ENCODE measurements at places on chromosomes 5 and 9. TPM values are rescaled to one million over a fixed set of nuclear protein-coding genes. Genes with fewer than 3 reads are reported as not detected.

- H3K27me3 ChIP-seq: peaks cover 51% of the 10 kb centered on the region
- DNase-seq: no peak
- peaks cover 5% of the 10 kb centered on the region for H3K4me1 ChIP-seq
- no peak overlapping the region for H3K4me3 ChIP-seq
These were observed 10.7 kb downstream of the LMX1B start for GRCh38 chr9:126624479-126624826.

DNA sequence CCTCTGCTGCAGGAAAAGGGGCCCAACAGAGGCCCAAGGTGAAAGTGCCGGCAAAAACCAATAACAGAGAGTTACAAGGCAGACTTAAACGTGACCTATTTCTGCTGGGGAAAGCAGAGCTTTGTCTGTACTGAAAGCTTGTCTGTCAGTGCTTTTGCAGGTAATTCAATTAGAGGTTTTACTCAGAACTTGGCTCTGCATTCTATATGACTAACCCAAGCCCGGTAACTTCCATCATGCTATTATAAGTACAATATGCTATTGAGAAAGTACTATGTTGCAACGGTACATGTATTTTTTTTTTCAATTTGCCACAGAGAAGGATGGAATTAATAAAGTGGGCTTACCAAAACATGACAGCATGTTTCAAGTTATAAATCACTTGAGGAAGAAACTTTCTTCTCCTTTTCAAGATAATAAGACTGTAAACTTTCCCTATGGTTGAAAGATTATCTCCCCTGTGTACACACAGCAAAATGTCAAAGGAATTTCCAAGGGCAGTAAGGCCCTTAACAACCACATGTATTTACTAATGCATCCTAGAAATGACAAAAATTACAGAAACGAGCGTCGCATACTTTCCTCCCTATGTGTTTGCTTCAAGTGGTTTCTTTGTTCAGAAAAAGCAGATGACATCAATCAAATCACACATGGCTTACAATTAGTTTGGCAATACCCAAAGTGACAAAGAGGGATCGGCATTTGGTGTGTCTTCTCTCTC lies 282.4 kb downstream of the EFNA5 start:
- H3K4me3 ChIP-seq: peak overlapping the region; percentile 95
- peaks cover 41% of the 10 kb centered on the region for H3K4me1 ChIP-seq
- peak; percentile 63 for DNase-seq
- no peaks in the 10 kb centered on the region for H3K27me3 ChIP-seq
- no peaks in the 10 kb centered on the region for H3K36me3 ChIP-seq

DNA sequence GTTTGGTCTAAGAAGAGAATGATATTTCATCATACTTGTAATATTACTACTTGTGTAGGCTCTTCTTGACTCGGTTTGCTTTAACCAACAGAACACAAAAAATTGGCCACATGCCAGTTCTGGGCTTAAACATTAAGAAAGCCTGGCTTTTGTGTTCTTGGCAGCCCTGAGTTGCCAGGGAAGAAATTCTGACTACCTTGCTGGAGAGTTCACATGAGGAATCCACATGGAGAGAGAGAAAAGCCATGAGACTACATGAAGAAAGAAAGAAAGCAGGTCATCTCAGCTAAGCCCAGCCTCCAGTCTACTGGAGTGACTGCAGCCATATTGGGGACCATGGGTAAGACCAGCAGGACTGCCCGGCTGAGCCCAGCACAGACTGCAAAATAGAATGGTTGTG lies 524.8 kb downstream of the RAB3C start:
- H3K4me3 ChIP-seq: no peak overlapping the region
- H3K27ac ChIP-seq: peak overlapping the region; percentile 9
- no peak for DNase-seq
- peaks cover 19% of the 10 kb centered on the region for H3K4me1 ChIP-seq
- H3K27me3 ChIP-seq: no peaks in the 10 kb centered on the region
- H3K36me3 ChIP-seq: peaks cover 4% of the 10 kb centered on the region

DNA sequence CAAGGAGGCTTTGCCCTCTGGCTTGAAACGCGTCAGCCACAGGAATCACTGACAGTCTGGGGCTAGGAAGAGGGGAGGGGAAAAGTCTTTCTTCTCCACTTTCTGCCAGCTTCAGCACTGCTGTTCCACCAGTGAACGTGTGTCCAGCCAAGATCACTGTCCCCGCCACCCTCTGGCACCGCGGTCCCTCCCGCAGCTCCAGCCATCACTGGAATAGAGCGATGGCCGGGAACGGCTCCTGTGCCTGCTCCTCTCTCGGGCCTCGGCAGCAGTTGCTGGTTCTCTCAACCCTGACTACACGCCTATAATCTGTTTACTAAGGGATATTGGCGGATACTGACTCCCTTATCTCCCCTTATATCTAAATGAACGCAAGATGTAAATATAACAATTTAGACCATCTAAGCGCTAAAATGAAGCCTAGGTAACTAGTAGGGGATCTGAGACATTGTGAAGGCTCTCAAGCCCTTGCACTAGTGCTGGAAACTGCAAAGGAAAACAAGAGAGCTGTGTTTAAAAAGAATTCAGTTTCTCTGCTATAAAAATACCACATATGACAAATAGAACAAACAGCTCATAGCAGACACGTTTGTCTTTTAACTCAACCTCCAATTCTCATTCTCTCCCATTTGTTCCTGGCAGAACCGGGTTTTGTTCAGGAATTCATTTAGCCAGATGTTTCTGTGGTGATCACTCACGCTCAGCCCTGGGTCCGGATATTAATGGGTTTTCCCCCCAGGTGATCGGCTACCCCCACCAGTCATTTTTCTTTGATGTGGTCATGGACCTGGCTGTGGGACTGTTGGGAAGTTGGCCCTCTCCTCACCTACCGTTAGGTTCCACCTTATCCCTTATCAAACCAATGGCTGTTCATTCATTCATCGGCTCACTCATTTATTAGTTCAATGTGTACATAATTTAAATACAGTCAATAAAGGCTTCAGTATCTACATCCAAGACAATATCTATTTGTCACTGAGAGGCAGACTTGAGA lies 149.8 kb downstream of the MED10 start:
- H3K27ac ChIP-seq: no peak overlapping the region
- no peaks in the 10 kb centered on the region for H3K36me3 ChIP-seq
- DNase-seq: no peak
- peaks cover 5% of the 10 kb centered on the region for H3K27me3 ChIP-seq
- H3K4me1 ChIP-seq: no peaks in the 10 kb centered on the region

GRCh38 chr5:106399391-106399790 lies 1271.3 kb downstream of the EFNA5 start:
- H3K4me1 ChIP-seq: no peaks in the 10 kb centered on the region
- no peak overlapping the region for H3K4me3 ChIP-seq
- no peak for DNase-seq
- no peak overlapping the region for H3K27ac ChIP-seq
- no peaks in the 10 kb centered on the region for H3K27me3 ChIP-seq

GRCh38 chr5:142280066-142281007 lies 44.5 kb downstream of the SPRY4 start:
- no peak for DNase-seq
- H3K4me1 ChIP-seq: peaks cover 4% of the 10 kb centered on the region
- H3K36me3 ChIP-seq: no peaks in the 10 kb centered on the region
- H3K27ac ChIP-seq: no peak overlapping the region
- no peaks in the 10 kb centered on the region for H3K27me3 ChIP-seq

- peaks cover 11% of the 10 kb centered on the region for H3K36me3 ChIP-seq
- H3K4me1 ChIP-seq: peaks cover 32% of the 10 kb centered on the region
- DNase-seq: no peak
- H3K27me3 ChIP-seq: no peaks in the 10 kb centered on the region
These were observed 176.3 kb downstream of the MAN2A1 start for GRCh38 chr5:109866051-109866450.

DNA sequence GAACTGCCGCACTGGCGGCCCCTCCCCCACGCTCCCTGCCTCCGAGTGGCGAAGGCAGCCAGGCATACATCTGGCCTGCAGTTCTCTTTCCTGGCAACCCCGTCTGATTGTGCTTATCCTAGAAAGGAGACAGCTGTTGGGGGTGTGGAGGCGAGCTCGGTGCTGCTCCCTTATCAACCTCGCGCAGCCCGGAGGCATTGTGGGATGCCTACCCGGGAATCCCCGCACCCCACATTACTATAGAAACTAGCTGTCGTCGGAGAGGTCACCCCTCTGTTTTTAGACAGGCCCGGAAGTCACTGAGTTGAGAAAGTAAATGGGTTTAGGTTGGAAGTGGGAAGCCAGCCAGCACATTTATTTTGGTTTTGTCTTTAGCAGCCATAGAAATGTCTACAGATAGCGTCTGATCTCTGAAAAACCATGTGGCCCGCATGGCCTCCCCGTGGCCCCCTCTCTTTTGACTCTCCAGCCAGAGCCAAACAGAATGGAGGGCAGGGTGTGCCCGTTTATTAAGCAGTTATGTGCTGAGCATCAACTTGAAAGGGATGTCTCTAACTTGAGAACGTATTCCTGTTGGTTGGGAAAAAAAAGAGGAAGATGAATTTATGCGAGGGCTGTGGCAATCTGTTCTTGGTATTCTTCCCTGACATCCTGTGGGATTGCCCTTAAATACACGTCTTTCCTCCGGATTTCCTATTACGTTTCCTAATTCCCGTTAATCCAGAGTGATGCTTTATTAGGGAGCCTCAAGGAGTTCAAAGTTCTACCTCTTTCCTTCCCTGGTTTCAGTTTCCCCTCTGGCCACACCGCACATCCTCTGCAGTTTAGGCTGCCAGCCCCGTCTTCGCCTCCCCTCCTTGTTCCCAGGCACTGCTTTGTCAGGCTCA lies 3.9 kb downstream of the STC2 start:
- no peaks in the 10 kb centered on the region for H3K36me3 ChIP-seq
- peak; percentile 45 for DNase-seq
- peaks cover 10% of the 10 kb centered on the region for H3K4me1 ChIP-seq
- H3K27me3 ChIP-seq: peaks cover 45% of the 10 kb centered on the region

Gene PCDHB13
- not detected for total RNA-seq
